ENCODE measurements at places on chromosomes 13 and 19.

DNA sequence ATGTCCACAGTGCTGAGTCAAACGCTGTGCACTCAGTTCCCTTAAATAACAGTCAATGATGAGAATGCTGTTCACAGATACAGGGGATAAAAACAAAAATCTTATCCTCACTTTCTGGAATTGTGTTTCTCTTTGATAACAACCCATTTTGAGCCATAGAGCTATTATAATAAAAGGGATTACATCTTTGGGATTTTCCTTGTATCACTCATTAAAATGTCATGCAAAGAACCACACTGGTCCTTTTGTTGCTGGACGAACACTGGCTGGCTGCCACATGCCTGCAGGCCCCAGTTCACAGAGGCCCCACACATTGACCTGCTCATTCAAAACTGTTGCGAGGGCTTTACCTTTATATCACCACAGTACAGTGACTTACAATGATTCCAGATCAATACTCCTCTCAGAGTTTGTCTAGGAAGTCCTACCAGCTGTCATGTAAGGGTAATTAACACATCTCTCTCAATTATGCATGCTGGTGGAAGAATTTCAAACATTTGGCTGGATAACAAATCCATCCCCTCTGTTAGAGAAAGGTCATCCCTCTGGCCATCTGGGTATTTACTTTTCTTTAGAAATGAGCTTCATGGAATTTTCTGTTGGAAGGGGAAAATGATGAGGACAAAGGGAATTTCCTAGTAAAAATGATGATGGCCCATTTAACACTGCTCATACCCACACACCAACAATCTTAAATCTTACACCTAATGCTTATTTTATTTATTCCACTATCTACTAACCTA, 85.9 kb downstream of the MBNL2 start:
- H3K4me1 ChIP-seq, result no peaks in the 10 kb centered on the region
- H3K27me3 ChIP-seq, result no peaks in the 10 kb centered on the region
- no peak overlapping the region for H3K4me3 ChIP-seq
- H3K36me3 ChIP-seq, result no peaks in the 10 kb centered on the region
- DNase-seq, result no peak
- H3K27ac ChIP-seq, result no peak overlapping the region

- H3K36me3 ChIP-seq, result peaks cover 5% of the 10 kb centered on the region
- peaks cover 25% of the 10 kb centered on the region for H3K27me3 ChIP-seq
- H3K27ac ChIP-seq, result peak overlapping the region; percentile 37
- peak overlapping the region; percentile 49 for H3K4me3 ChIP-seq
- peaks cover 22% of the 10 kb centered on the region for H3K4me1 ChIP-seq
- DNase-seq, result no peak
Measured at GRCh38 chr19:47036097-47036651, 12.2 kb downstream of the TMEM160 start.

DNA sequence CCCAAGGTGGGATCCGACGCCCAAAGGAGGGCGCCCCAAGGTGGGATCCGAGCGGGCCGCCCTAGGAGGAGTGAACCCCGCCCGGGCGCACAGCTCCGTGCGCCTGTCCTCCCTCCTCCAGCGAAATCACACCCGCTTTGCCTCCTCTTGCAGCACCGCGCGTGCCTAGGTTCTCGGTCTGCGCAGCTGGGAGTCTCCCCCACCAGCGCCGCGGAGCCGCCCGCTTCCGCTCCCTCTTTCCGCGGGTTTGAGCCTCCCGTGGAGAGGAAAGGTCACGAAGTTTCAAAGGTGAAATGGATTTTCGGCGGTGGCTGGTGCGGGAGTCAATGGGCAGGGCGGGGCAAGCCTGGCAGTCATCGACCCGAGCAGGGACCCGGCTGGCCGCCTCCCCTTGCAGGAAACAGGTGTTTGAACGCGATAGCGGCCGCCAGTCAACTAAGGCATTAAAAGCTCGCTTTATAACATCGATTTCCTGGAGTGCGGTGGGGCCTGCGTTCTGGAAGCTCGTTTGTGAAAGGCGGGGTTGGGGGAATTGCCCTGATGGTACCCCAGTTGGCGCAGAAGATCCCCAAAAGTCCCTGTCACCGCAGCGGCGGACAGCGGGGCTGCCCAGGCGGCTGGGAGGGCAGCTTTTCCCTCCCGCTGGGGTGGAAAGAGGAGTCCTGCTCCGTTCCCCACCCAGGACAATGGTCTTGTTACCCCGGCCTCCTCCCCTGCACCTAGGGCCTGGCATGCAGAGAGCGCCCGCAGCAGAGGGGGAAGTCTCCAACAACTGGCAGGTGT, 9.0 kb upstream of the SOX1 start:
- no peaks in the 10 kb centered on the region for H3K36me3 ChIP-seq
- no peaks in the 10 kb centered on the region for H3K4me1 ChIP-seq
- no peak overlapping the region for H3K4me3 ChIP-seq
- no peak for DNase-seq

GRCh38 chr19:29860492-29860891, 48.7 kb downstream of the CCNE1 start:
- H3K36me3 ChIP-seq, result no peaks in the 10 kb centered on the region
- H3K27ac ChIP-seq, result no peak overlapping the region
- no peak for DNase-seq

GRCh38 chr13:78497702-78498355, 105.5 kb downstream of the POU4F1 start:
- no peak overlapping the region for H3K27ac ChIP-seq
- DNase-seq, result no peak
- no peak overlapping the region for H3K4me3 ChIP-seq
- H3K4me1 ChIP-seq, result no peaks in the 10 kb centered on the region
- H3K27me3 ChIP-seq, result no peaks in the 10 kb centered on the region
- H3K36me3 ChIP-seq, result no peaks in the 10 kb centered on the region

- no peaks in the 10 kb centered on the region for H3K27me3 ChIP-seq
- no peak for DNase-seq
- H3K36me3 ChIP-seq, result peaks cover 41% of the 10 kb centered on the region
- H3K4me3 ChIP-seq, result no peak overlapping the region
- H3K27ac ChIP-seq, result no peak overlapping the region
Measured at GRCh38 chr19:576768-577438, 4.5 kb downstream of the BSG start.

DNA sequence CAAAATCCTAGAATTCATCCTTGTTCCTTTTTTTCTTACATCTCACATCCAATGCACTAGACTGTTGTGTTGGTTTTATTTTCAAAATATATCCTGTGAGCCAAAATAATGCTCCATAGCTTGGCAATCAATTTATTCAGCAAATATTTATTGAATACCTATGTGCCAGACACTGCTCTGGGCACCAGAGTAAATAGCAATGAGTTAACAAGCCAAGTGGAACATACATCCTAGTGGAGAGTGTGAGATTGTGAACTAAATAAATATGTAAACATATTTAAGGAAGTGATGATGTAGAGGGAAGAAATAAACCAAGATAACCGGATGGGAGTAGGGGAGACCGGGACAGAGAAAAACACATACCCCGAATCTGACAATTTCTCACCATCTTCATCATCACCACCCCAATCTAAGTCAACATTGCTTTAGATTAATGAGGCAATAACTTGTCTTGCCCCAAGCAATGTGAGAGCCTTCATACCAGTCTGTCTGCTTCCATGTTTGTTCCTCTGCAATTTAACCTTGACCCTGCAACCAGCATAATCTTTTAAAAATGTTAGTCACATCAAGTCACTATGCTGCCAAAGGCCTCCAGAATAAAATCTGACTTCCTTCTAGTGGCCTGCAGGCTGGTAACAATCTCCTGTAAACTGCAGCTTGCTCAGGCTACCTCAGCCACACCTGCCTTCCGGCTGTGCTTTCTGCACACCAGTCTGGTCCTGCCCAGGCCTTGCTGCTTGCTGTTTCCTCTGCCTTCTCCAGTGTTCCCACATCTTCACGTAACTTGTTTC, 199.2 kb downstream of the DLEU7 start:
- H3K36me3 ChIP-seq, result no peaks in the 10 kb centered on the region
- no peaks in the 10 kb centered on the region for H3K27me3 ChIP-seq
- no peak overlapping the region for H3K27ac ChIP-seq
- H3K4me3 ChIP-seq, result no peak overlapping the region

DNA sequence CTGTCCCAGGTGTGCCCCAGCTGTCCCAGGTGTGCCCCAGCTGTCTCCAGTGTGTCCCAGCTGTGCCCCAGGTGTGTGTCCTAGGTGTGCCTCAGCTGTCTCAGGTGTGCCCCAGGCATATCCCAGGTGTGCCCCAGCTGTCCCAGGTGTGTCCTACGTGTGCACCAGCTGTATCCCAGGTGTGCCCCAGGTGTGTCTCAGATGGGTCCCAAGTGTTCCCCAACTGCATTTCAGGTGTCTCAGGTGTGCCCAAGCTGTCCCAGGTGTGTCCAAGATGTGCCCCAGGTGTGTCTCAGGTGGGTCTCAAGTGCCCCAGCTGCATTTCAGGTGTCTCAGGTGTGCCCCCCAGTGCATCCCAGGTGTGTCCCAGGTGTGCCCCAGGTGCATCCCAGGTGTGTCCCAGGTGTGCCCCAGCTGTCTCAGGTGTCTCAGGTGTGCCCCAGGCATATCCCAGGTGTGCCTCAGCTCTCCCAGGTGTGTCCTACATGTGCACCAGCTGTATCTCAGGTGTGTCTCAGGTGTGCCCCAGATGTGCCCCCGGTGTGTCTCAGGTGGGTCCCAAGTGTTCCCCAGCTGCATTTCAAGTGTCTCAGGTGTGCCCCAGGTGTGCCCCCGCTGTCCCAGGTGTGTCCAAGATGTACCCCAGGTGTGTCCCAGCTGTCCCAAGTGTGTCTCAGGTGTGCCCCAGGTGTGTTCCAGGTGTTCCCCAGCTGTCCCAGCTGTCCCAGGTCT, 1.3 kb upstream of the GRK1 start:
- H3K27me3 ChIP-seq, result no peaks in the 10 kb centered on the region

DNA sequence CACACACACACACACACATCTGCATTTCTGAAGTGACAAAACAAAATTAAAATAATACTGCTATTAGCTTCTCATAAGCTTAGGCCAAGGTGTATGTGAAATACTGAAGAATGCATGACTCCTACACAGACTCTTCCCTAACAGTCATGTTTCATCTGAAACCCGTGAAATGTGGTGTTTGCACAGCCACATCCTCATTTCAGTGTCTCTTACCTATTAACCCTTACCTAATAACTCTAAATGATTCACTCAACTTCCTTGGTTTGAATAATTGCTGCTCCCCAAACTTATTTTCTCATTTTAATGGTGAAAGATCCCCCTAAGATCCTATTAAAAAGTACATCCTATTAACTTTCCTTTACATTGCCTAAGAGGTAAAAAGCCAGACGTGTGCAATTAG, 117.6 kb downstream of the MIPEP start:
- DNase-seq, result no peak
- no peak overlapping the region for H3K27ac ChIP-seq
- no peak overlapping the region for H3K4me3 ChIP-seq
- peaks cover 17% of the 10 kb centered on the region for H3K4me1 ChIP-seq
- H3K36me3 ChIP-seq, result no peaks in the 10 kb centered on the region

GRCh38 chr13:34901572-34901971, 40.5 kb upstream of the NBEA start:
- H3K27me3 ChIP-seq, result no peaks in the 10 kb centered on the region
- no peaks in the 10 kb centered on the region for H3K36me3 ChIP-seq
- H3K27ac ChIP-seq, result no peak overlapping the region
- H3K4me3 ChIP-seq, result no peak overlapping the region
- no peak for DNase-seq
- no peaks in the 10 kb centered on the region for H3K4me1 ChIP-seq

DNA sequence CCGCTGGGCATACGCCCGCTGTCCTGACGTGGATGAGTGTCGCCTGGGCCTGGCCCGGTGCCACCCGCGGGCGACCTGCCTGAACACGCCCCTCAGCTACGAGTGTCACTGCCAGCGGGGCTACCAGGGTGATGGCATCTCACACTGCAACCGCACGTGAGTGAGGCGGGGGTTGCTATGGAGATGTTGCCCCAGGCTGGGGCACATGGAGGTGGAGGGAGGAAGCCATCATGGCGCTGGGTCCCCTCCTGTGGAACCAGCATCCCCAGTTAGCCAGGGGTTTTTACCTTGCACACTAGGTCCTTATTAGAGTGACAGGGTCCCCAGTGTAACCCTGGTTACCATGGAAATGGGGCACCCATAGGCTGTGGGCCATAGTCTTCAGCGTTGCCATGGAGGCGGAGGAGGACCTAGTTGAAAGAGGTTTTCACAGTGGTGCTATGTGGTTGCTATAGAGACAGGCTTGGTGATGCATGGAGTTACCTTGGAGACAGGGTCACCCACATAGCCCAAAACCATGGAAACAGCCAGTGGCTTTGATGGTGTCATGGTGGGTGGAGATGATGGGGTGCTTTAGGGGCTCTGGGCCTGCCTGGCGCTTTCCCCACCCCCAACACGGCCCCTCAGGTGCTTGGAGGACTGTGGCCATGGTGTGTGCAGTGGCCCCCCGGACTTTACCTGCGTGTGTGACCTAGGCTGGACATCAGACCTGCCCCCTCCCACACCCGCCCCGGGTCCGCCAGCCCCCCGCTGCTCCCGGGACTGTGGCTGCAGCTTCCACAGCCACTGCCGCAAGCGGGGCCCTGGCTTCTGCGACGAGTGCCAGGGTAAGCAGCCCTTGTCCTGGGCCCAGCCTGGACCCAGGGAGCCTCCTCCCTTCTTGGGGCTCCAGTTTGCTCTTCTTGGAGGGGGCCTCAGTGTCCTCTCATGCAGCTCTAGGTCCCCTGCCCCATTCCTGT, 27.1 kb downstream of the MEGF8 start:
- no peaks in the 10 kb centered on the region for H3K36me3 ChIP-seq
- no peak for DNase-seq
- H3K4me3 ChIP-seq, result no peak overlapping the region

DNA sequence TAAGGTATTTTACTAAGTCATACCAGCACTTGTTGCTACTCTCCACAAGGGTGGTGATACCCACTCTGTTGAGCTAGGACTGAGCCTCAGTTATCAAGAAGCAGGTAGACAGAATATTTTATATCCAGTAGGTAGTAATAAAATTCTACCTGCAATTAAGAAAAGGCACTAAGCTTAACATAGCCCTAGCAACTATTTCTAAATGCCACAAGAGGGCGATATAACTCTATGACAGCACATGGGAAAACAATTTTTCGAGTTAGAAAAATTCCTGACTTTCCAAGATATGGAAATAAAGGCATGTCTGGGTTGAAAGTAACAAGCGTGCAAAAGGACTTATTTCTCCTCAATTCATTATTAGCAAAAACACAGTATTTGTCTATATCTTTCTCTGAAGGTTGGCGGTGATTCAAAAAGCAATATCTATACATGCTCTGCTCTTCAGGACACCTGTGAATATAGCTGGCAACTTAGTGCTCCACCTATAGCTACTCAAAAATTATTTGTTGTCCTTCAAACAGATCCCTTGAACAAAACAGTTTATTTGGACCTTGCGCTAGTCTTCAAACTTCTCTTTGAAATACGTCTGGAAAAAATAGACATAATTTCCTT, 14.7 kb downstream of the CCDC169 start:
- peak; percentile 10 for DNase-seq
- no peaks in the 10 kb centered on the region for H3K27me3 ChIP-seq
- H3K4me1 ChIP-seq, result no peaks in the 10 kb centered on the region
- H3K27ac ChIP-seq, result no peak overlapping the region
- H3K4me3 ChIP-seq, result no peak overlapping the region

All from thymus (tissue), 14 donors.